ENCODE measurements at places on chromosomes 2 and 18. TPM values are rescaled to one million over a fixed set of nuclear protein-coding genes. Genes with fewer than 3 reads are reported as not detected.

DNA sequence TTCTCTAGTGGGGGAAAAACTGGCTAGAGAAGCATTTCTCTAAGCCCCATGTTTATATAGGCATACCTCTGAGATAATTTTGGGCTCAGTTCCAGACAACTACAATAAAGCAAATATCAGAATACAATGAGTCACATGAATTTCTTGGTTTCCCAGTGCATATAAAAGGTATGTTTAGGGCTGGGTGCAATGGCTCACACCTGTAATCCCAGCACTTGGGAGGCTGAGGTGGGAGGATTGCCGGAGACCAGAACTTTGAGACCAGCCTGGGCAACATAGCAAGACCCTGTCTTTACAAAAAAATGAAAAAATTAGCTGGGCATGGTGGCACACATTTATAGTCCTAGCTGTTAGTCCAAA, 22.2 kb downstream of the TSN start:
- DNase-seq: no peak

DNA sequence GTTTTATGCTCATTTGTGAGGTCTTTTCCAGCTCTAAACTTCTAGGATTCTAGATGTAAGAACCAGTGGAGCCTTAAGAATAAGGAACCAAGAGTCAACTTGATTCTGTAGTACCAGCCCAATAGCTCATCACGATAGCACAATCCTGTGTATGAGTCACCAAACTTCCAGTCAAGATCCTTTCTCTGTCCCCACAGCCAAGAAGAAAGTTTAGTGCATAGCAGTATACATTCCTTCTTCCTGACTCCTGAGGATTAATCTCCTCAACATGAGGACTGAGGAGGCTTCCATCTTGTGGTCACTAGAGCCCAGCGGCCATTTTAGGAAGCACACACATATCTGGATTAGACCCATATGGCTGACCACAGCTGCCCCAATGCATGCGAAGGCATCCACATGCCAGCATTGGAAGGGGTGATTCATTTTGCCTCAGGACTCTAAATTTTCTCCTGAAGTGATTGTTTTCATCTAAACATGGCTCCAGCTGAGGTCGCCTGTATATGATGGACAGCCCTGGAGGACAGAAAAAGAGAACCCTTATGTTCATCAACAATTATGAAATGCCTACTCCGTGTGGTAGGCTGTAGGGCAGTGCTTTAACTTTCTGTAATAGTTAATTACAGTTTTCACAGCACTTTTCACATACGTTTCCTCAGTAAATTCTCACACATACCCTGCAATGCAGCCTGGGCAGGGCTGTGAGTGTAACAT, 53.5 kb downstream of the RASGRP3 start:
- DNase-seq: no peak

DNA sequence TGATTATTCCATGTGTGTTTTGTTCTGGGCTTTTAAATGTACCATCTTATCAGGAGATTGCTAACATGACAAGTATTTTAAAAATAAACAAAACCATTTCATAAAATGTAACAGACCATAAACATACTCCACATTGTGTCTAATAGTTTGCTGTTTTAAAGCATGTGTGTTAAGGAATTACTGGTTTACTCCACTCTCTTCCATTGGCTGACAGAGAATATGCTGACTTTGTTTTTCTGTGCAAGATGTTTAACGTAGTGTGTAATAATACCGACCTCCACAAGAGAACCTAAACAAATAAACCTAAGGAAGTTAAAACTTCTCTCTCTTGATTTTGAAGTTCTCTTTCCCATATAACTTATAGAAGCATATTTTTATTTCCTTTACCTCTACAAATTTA, 17.0 kb upstream of the TMEM18 start:
- DNase-seq: no peak

DNA sequence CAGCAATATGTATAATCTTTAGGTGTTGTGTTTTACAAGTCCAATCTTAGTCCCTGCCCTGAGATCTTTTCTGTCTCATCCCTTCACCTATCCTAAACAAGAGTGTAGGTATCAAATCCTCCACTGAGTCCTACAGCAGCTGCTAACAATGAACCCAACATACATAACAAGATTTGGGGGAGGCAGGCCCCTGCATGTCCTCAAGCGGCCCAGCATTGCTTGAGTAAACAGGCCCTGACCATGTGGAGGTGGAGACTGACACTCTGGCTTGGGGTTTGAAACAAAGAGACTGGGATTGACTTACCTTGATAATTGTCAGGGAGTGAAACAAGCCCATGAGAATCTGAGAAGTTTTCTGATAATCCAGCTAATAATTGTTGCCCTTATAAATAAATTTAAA, 213.4 kb downstream of the STK39 start:
- DNase-seq: no peak

GRCh38 chr18:75618146-75618545, 190.6 kb upstream of the SMIM21 start:
- no peak for DNase-seq

DNA sequence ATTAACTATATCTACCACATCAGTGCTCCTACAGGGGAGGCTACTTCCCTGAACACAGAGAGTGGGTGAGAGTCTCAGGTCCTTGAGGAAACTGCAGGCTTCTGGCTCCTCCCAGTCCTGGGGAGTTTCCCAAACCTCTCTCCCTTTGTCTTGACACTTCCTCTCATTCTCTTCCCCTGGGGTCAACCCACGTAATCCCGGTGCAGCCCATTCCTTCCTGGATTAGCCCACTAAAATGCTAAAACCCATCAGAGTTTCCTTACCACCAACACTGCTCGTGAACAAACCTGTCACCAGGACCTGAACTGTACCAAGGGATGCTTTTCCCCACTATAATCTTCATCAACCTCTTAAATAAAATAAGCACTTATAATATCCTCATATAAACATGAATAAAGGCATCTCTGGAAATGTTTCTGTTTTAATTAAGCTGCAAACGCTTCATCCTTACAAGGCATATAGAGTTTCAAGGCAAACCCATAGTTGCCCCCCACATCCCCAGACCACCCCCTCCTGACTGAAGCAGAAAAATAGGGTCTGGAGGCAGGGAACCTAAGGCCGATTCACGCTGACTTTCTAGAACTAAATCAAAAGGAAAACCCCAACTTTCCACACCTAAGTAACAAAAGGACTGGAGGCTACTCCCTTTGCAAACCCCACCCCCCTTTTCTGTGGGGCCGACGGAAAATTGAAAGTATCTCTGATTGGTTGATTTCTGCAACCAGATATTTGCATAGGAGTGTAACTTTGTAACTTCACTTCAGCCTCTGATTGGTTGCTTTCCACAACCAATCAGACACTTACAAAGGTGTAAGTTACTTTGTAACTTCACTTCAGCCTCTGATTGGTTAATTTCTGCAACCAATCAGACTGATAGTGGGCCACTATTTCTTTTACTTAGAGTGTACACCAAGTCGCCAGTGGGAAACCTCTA, 19.0 kb downstream of the TMSB10 start:
- no peak for DNase-seq

- DNase-seq: no peak
Measured at GRCh38 chr2:112065486-112065885, 10.4 kb downstream of the TMEM87B start.

DNA sequence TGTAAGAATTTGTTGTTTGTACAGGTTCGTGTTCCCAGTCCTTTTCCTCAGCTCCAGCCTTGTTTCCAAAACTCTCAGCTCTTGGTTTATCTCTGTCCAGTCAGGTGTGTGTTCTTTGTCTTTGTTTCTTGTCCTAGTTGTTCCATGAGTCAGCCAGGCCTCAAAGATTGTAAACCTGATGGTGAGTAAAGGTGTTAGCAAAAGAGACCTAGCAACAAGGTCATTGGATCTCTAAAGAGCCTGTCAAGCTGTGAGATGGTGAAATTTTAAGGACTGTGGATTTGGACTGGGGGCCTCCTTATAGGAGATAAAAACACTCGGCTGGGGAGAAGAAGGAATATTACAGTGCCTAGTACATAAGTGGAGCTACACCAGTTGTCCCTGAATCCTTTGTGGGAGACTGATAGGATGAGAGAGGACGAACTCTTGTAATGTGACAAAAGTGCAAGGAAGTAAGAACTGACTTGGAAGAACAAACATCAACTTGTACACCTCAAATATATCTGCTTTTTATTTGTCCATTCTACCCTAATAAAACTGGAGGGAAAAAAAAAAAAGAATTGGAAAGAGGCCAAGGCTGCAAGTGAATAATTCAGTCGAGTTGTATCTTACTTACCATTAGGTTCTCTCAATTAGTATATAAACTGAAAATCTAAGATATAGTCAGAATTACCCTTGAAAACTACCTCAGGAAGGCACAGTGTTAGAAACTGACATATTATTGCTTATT, 37.2 kb downstream of the ITGA6 start:
- DNase-seq: no peak

DNA sequence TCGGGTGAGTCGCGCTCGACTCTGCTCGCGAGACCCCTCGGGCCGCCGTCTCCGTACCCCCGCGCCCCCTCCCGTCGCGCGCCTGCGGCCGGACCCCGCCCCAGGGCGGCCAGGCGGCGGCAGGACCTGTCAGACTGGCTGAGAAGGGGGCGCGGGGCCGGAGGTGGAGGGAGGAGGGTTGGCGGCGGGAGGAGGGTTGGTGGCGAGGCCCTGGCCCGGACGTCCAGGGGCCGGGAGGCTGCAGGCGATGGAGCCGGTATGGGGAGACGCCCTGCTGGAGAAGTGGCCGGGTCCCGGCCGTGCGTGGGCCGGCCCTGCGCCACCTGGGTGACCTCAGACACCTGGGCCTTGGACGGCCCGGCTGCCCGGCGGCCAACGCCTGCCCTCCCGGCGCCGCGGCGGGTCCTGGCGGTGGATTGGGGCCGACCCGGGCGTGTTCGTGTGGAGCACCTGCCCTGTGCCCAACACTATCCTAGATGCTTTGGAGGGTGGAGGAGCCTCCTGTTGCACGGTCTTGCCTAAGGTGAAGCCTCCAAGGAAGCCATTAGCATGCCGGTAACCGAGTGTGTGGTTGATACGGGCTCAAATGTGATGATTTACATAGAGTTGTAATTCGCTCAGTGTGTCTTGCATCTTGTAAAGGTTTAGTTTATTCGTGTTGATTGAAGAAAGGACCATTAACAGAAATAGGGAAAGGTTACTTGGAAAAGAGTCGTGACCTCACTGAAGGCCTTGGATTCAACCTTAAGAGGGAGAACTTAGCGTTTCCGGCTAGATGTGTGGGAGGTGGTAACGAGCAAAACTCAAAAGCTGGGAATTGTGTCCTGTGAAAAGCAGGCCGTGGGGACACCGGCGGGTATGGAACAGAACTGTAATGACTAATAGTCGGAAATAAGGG, 550 bp downstream of the MYL12B start:
- DNase-seq: no peak

DNA sequence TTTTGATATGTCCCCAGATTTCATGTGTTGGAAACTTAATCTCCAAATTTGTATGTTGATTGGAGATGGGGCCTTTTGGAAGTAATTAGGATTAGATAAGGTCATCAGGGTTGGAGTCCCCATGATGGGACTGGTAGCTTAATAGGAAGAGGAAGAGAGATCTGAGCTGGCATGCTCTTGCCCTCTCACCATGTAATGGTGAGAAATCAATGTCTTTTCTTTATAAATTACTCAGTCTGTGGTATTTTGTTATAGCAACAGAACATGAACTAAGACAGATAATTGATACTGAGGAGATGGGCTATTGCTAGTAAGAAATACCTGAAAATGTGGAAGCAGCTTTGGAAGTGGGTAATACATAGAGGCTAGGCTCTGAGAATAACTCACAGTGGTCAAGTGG, 48.0 kb downstream of the CDC42EP3 start:
- DNase-seq: no peak

- DNase-seq: no peak
Measured at GRCh38 chr2:159613651-159614285, 2.6 kb downstream of the BAZ2B start.

DNA sequence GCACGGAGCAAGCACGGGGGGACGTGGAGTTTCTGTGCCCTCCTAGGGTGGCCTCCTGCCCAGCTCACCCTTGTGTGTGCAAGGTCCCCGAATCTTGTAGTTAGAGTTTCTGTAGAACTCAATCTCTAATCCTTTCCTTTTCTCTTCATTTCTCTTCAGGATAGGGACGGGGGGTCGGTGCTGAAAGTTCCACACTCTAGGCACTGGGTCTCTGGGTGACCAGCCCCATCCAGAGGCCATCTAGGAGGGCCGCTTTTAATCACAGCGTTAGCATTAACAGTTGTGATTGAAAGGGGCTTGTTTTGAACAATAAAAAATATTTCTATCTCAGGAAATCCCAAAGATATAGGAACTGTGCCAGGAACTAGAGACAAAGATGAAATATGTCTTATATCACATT, 10.5 kb downstream of the SOCS6 start:
- DNase-seq: no peak

DNA sequence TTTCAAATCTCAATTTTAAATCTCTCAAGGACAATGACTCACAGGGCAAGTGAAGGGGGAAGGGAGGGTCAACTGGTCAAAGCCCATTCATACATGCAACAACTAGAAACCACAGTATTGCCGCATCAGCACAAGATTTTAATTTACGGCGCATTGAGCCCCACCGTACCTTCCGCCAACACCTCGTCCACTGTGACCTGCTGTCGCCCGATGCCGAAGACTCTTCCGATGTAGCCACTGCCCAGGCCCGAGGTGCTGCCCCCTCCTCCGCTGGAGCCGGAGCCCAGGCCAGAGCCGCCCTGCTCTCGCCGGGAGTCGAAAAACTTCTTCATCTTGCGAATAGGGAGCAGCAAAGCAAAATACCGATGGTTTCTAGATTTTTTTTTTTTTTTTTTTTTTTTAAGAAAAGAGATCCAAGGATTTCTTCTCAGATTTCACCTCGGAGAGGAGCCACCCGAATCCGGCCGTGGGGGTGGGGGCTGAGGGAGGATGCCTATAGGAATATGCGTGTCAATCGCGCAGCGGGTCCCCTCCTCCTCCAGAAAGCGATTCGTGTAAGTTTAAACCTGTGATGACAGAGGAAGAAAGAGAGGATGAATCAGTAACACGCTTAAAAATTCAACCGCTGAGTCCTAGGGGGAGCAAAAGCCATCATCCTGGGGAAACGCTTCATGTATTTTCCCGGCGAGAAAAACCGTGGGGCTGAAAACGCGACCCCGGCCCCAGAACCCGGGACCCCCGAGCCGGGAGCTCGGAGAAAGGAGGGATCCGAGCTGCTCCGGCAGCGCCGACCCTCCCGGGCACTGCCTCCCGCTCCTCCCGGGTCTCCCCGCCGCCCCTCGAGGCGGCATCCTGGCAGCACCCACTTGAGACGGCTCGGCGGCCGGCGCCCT, 584 bp downstream of the AAK1 start:
- DNase-seq: peak; percentile 79

DNA sequence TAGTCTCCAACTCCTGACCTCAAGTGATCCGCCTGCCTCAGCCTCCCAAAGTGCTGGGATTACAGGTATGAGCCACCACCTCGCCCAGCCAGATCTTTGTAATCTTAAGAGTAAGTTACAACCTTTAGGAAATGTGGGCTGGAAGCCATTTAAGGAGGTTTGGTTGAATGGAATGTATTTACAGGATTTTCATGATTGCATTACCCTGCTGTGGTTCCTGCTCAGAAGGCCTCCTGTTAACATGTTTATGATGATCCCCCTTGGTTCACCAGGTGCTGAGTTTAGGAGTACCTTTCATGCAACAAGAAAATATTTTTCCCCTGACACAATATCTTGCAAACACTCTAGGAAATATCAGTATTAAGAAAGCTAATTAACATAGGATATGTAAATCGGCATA, 187.4 kb upstream of the SH3BP4 start:
- no peak for DNase-seq

UBXN2A gene
- 11.2 TPM for total RNA-seq

POTEJ gene
- not detected for total RNA-seq

SERPINB11 gene
- not detected for total RNA-seq

RFTN2 gene
- not detected for total RNA-seq

KIF5C gene
- total RNA-seq: 8.6 TPM

ITPRIPL1 gene
- total RNA-seq: 62.2 TPM

RNF125 gene
- total RNA-seq: 21.3 TPM

CCDC85A gene
- total RNA-seq: not detected

Data from natural killer cell treated with Interleukin-12 subunit alpha and Interleukin-12 subunit beta and Interleukin-15 and Interleukin-18, amount 100 ng/mL, for 72 hours (primary cell).